ENCODE measurements at places on chromosomes 3 and 15. TPM values are rescaled to one million over a fixed set of nuclear protein-coding genes. Genes with fewer than 3 reads are reported as not detected.
A peak's percentile ranks its signal among the peaks of the same experiment; 100 is the strongest.

IL17RC gene
- 22.9 TPM for total RNA-seq

GOLGA6D gene
- total RNA-seq = 0.75 TPM

RBM6 gene
- total RNA-seq = 117 TPM

GPR176 gene
- total RNA-seq = 43.3 TPM

ARGFX gene
- total RNA-seq = not detected

GRCh38 chr3:98532275-98532637 lies 478 bp downstream of the GPR15 start:
- no peak for DNase-seq

- no peak for DNase-seq
Observed at GRCh38 chr3:123696808-123697207, 112.0 kb upstream of the HACD2 start.

- no peak for DNase-seq
Observed at GRCh38 chr15:71730277-71731144, 79.8 kb upstream of the NR2E3 start.

DNA sequence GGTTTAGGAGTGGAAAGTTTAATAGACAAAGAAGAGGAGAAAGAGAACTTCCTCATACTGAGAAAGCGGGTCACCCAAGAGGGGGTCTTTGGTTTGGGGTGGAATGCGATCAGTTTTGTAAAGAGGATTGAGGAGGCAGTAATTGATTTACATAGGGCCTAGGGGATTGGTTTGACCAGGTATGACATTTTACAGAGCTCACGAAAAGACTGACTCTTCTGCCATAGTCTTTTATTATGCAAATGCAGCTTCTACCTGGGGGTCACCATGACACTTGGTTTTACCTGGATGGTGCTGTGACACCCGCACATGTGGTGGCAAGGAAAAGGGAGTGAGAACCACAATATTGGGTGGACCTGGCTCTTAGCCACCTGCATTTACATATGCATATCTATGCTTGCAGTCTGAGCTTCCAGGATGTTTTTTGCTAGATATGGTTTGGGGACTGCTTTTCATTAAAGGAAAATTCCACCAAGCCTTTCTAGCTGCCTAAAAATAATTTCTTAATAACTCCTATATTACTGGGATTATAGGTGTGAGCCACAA lies 6.9 kb upstream of the NME9 start:
- no peak for DNase-seq

GRCh38 chr15:89630260-89630659 lies 25.0 kb downstream of the KIF7 start:
- DNase-seq = no peak

DNA sequence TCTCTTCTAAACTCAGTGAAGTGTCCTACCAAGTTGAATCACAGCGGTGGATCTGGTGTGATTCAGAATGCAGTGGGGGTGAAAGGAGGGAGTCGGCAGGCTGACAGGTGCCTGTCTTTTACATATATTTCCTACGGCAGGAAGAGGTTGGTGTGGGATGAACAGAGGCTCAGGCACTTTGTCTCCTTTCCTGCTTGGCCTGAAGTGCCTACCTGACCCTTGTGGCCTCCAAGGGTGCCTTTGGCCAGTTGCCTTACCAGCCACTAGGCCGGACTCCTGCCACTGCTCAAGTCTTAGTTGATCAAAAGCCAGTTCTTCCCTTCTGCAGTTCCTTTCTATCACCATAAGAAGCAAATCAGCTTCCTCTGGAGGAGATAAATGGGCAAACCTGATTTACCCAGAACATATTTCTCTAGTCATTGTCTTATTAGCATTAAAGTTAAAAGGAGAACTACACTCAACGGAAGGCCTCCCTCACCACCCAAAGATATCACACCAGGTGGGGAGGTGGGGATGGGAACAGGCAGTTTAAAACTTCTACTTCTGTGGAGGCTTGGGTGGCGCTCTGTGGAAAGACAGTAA lies 52.1 kb downstream of the CRTC3 start:
- no peak for DNase-seq

DNA sequence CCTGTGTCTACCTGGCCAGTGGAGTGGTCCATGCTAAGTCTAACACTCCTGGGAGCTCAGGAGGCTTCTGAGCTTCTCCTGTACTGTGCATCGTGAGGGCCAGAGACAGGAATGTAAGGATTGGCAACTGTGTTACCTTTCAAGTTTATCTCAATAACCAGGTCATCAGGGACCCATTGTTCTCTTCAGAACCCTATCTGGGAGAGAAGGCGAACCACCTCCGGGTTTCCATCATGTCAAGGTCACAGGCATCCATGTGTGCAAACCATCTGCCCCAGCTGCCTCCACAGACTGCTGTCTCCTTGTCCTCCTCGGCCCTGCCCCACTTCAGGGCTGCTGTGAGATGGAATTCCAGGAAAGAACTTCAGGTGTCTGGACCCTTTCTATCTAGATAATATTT lies 5.9 kb downstream of the ANKRD63 start:
- DNase-seq = no peak

DNA sequence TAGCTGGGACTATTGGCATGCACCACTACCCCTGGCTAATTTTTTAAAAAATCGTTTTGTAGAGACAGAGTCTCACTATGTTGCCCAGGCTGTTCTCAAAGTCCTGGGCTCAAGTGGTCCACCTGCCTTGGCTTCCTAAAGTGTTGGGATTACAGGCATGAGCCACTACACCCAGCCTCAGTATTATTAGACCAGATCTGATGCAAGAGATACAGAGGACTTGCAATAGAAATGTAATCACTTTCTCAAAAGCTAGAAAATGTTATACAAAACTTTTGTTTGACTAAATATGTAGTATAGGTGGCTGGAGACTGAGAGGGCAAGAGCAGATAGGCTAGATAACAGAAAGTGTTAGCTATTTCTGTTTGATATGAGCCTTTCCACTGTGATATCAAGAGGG lies 531.9 kb downstream of the SOX2 start:
- no peak for DNase-seq

DNA sequence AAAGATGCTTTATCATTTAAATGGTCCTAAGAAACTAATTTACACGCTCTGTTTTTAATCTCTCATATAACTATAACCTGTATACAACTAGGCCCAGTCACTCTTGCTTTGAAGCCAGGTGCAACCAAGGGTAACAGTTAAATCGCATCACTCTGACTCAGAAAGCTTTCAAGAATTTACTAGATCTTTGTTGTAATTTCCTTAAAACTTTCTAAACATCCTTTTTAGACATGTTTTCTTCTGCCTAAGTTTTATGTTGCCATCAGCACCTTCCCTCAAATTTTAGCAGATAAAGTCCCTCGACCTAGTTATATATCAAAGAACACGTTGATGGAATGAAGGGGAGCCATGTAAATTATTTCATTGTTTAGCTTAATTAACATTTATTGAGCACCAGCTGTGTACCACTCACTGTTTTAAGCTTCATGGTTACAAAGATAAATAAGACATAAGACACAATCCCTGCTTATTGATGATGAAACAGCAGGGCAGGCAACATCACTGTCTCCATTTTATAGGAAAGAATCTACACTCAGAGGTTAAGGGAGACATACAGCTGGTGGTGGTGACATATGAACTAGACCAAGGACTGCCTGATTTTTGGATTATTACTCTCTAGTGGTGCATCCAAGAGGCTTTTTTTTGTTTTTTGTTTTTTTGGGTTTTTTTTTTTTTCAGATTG lies 101.0 kb downstream of the CD200R1L start:
- no peak for DNase-seq

DNA sequence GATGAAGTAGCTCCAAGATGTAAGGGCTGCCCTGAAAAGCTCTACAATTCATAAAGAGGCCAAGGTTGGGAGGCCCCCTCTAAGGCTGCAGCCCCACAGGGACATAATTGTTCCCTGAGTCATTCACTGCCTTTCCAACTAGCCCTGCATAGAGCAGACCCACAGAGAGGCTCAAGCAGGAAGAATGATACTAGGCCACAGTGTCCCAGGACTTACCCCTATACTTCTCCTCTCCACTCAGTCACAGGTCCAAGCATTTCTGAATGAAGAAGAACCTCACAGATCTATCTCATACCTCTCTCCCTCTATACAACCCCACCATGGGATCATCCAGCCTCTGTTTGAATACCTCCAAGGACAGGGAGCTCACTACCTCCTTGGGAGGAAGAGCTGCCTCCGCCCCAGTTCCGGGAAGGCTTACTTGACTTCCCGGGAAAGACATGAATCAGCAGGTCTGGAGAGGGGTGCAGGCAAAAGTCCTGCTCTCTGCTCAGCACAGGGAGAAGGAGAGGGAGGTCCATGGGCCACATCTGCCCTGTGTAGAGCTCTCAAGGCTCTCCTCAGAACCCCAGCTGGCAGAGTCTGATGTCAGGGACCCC lies 6.9 kb upstream of the SKIC8 start:
- no peak for DNase-seq

DNA sequence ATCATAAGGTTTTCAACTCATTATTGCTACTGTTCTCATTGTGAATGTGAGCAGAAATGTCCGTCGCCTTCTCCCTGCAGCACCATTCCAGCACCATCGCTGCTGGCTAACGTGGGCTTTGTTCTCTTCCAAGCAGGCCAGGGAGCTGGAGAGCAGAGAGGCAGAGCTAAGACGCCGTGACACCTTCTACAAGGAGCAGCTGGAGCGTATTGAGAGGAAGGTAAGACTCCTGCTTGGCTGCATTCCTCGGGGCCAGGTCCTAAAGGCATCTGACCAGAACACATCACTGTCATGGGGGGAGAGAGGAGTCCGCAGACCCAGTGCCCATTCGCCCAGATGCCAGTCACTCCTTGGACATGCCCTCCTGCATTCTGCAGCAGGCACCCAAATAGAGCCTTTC lies 130.4 kb upstream of the PLXNA1 start:
- no peak for DNase-seq

DNA sequence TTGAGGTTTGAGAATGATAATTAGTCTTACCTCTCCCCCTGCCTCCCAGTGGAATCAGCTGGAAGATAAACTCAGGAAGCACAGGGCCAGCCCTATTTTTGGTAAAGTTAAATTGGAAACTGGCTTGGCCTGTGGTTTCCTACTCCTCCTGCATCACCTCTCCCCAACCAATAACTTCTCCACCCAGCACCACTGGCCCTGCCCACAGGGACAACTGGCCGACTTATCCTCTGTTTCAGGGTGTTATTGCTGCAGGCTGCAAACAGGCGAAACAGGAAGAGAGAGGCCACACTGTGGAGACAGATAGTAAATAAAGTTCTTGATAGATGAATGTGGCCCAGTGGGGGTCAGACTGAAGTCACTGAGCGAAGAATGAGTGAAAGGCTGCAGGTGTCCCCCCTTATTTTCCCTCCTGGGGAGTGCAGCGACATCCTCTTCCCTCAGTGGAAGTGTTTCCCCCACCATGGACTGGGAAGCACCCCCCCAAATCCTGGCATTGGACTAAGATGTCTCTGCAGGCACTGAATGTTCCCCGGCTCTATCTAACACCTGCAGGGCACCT lies 47.1 kb downstream of the PDIA5 start:
- no peak for DNase-seq

- DNase-seq = peak; percentile 54
Observed at GRCh38 chr3:48997714-48998637, 7.9 kb downstream of the P4HTM start.

DNA sequence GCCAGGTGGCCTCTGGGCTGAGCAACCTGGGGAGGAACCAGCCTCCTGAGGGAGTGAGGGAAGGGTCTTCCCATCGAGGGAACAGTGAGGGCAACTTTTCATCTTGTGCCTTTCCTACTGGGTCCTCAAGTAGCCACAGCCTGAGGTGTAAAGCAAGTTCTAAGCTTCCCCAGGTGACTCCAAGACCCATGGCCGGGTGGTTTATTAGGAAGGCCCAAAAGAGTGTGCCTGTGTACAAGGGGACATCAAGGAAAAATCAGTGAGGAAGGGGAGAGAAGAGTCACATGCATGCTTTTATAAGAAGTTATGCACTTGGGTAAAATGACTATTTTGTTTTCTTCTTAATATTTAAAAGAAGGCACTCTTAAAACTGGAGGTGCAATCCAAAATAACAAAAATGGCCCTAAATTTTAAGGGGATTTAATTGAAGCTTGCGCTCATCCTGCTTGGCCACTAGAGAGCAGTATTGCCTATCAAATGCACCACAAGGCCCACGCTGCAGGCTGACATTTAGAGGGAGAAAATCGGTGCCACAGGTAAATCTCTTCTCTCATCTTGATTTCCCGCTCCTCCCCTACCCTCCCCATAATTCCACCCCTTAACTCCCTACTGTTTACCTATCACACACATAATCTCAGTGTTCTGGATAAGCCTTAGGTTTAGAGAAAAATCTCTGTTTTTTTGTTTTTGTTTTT lies 6.7 kb downstream of the NANOGP8 start:
- DNase-seq = no peak

- DNase-seq = no peak
Observed at GRCh38 chr15:33963831-33964664, 4.2 kb upstream of the CHRM5 start.

DNA sequence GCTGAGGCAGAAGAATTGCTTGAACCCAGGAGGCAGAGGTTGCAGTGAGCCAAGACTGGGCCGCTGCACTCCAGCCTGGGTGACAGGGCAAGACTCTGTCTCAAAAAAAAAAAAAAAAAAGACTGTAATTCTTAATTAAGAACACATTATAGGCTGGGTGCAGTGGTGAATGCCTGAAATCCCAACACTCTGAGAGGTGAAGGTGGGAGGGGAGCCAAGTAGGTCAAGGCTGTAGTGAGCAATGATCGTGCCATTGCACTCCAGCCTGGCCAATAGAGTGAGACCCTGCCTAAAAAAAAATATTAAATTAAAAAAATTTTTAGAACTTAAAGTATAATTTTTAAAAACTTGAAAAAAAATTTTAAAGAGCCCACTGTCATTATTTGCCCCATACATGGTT lies 13.4 kb upstream of the ARPIN start:
- no peak for DNase-seq

All from dorsolateral prefrontal cortex (tissue), 122 donors.